B cell (primary cell): ENCODE measurements at places on chromosomes 13 and 19. TPM values are rescaled to one million over a fixed set of nuclear protein-coding genes. Genes with fewer than 3 reads are reported as not detected.

PRX gene
- 2.5 and 3.5 TPM in 2 replicates for total RNA-seq

- H3K36me3 ChIP-seq = no peaks in the 10 kb centered on the region
- no peak overlapping the region for H3K27ac ChIP-seq
- no peak overlapping the region for H3K4me3 ChIP-seq
- H3K4me1 ChIP-seq = no peaks in the 10 kb centered on the region
- H3K27me3 ChIP-seq = no peaks in the 10 kb centered on the region
- no peak for DNase-seq
These were observed 390.5 kb upstream of the PCDH9 start for GRCh38 chr13:67620665-67621064.

DNA sequence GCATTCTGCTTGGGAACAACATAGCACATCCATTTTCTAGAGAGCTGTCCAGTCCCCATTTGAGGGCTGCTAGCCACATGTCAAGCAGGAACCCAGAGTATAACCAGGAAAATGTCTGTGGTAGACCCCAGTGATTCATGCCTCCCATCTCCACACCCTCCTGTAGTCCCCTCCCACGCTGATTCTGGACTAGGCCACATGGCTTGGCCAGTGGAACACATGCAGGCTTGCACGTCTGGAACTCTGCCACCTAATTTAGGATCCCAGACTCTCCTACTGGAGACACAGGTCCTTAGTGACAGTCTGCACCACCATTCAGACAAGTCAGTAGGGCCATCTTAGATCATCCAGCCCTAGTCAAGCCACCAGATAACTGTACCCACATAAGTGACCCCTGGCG is 149.8 kb downstream of the ZIC5 start:
- no peak for DNase-seq
- H3K4me3 ChIP-seq = no peak overlapping the region
- H3K36me3 ChIP-seq = no peaks in the 10 kb centered on the region
- H3K27me3 ChIP-seq = no peaks in the 10 kb centered on the region

DNA sequence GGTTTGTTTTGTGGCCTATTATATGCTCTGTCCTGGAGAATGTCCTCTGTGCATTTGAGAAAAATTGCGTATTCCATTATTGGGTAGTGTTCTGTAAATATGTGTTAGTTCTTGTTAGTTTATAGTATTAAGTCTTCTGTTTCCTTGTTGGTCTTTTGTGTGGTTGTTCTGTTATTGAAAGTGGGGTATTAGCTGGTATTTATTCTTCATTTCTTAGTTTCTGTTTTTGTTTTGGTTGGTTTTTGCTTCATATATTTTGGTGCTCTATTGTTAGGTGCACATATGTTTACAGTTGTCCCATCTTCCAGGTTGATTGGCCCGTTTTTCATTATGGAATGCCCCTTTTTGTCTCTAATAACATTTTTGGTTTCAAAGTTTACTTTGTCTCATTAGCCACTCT is 77.3 kb downstream of the DNAJC15 start:
- no peaks in the 10 kb centered on the region for H3K4me1 ChIP-seq
- no peak overlapping the region for H3K27ac ChIP-seq
- no peaks in the 10 kb centered on the region for H3K27me3 ChIP-seq
- H3K36me3 ChIP-seq = peaks cover 5% of the 10 kb centered on the region
- no peak overlapping the region for H3K4me3 ChIP-seq

DNA sequence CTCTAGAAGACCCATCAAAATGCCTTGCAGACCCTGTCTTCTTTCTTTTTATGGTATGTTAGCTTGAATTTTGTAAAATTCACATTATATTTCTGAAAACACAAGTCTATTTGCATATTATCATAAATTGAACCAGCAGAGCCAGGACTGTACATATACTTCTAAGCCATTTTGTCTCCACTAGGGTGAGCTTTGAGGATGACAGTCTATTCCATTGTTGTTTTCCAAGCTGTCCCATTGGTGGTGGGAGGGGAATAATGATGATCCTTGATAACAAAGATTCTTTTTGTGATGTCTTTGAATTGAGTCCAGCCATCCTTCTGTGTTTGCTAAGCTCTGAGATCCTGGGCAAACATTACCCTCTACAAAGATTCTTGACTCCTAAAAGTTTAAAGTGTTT is 359.3 kb upstream of the PCDH20 start:
- no peaks in the 10 kb centered on the region for H3K4me1 ChIP-seq
- no peak overlapping the region for H3K4me3 ChIP-seq
- no peak for DNase-seq
- no peaks in the 10 kb centered on the region for H3K27me3 ChIP-seq

- H3K27me3 ChIP-seq = no peaks in the 10 kb centered on the region
- no peak overlapping the region for H3K4me3 ChIP-seq
- DNase-seq = no peak
- H3K36me3 ChIP-seq = no peaks in the 10 kb centered on the region
These were observed 115.1 kb upstream of the CACNA1A start for GRCh38 chr19:13621413-13621812.

GRCh38 chr13:19075418-19075817 is 106.2 kb downstream of the TUBA3C start:
- DNase-seq = no peak
- H3K27me3 ChIP-seq = no peaks in the 10 kb centered on the region
- no peak overlapping the region for H3K4me3 ChIP-seq
